Stimulated activated CD4-positive, alpha-beta T cell treated with anti-CD3 and anti-CD28 coated beads, Interleukin-1b, Interleukin-23, amount 100 ng/mL, for 1 hour (primary cell): ENCODE measurements at places on chromosomes 2 and 18.

DNA sequence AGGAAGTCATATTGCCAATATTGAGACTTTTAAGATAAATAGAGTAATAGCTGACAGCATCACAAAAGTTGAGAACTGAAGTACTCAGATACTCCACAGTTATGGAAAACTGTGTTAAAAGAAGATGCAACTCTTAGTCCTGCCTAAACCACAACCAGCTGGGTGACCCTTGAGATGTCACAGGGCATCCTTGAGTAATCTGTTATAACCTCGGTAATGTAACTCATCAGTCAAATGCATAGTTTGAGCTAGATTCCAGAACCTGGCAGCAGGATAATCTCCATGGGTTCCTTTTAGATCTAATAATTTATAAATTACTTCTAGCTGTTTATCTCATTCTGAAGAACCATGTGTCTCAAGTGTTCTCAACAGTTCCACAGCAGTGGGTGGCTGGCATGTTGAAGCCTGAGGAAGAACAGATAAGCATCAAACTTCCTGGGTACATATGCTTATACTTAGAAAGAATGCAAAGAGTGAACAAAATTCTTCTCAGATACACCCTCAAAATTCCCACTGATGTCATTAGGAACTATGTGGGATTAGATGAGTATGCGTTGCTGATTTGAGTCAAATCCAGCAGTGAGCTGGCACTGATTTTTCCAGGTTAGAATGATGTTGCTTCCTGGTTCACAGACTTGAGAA, 304.1 kb upstream of the ERBB4 start:
- no peak for DNase-seq

- DNase-seq = no peak
Observed at GRCh38 chr2:104849618-104850141, 4.2 kb upstream of the POU3F3 start.

DNA sequence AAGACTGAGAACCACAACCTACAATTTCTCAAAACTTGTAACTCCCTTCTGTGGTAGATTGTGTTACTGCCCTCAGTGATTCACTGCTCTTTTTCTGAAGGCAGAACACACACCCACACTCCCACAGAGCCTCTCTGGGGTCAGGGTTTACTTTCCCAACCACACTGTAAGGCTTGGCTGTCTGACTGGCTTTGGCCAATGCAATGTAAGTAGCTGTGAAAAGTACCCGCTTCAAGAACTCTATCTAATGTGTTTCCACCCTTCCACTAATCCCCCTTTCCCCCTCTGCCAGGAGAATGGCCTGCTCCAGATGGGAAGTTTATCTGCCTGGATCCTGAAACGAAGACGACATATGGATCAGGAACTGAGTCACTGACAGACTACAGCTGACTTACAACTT, 222.7 kb downstream of the CDH2 start:
- no peak for DNase-seq

DNA sequence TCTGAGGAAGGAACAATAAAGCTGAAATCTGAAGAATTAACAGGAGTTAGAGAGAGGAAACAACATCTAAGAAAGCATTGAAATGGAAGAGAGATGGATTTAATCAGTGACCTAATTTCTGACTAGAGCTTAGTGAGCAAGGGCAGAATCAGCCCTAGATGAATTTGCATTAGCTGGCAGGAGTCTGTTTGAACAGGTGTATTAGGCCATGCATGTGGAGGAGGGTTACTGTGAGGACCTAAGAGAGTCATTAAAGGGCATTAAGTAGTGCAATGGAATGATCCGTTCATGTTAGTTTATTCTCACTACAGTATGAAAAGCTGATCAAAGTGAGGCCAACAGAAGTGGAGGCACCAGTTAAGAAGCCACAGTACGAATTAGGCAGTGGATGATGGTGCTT, 285.3 kb downstream of the GRB14 start:
- DNase-seq = no peak

- DNase-seq = no peak
Observed at GRCh38 chr18:58862356-58862755, 2.3 kb upstream of the ZNF532 start.

DNA sequence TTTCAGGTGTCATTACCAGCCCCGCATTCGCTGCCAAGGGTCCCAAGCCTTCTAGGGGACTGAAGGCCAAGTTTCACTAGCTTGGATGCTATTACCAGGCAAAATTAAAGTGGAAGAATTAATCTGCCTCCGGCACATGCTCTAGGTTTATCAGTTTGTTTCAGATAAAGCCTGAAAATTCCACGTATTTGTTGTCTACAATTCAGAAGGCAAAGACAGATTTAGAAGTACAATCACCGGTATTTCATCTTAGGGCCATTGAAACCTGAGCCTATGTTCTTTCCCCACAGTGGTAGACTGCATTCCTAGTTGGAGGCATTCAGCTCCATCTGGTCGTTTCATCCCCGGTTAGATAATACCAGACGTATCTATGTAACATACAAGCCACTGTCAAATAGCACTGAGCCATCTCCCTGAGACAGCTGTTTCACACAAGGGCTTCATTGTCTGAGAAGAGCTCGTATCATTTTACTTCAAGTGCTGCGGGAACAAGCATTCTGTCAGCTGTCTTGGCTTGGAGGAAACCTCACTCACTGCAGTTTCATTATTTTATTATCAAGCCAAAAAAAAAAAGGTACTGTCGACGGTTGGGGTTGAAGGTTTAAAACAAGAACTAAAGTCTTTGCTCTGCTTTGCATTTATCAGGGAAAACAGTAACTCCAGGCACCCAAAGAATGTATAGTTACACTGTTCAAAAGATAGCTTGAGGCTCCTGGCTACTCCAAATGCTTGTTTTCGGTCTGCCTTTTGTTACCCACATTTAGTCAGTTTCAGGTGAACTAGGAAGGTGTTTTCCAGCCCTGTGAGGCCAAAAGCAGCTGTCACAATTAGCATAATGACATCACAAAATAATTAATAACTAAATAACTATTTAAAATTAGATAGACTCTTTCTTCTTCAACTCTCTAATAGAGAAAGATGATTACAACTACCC, 76.7 kb downstream of the TGIF1 start:
- DNase-seq = no peak

GRCh38 chr2:158359846-158360245, 96.7 kb downstream of the CCDC148 start:
- no peak for DNase-seq

- DNase-seq = no peak
Observed at GRCh38 chr2:117832332-117832731, 17.8 kb downstream of the DDX18 start.

GRCh38 chr2:19797871-19798270, 103.9 kb downstream of the TTC32 start:
- DNase-seq = no peak

DNA sequence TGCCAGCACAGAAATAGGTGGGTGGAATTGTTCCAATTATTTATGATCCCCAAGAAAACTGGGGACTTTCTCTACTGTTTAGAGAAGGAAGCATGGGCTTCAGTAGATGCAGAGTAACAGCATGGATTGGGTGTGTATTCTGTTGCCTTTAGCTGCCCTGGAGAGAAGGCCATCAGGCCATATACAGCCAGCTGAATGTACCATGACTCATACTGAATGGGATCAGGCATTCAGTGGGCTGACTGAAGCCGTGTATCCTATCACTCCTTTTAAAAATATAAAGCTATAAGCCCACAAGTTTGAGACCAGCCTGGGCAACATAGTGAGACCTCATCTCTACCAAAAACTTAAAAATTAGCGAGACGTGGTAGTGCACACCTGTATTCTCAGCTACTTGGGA, 16.7 kb upstream of the PLEKHM3 start:
- DNase-seq = no peak

DNA sequence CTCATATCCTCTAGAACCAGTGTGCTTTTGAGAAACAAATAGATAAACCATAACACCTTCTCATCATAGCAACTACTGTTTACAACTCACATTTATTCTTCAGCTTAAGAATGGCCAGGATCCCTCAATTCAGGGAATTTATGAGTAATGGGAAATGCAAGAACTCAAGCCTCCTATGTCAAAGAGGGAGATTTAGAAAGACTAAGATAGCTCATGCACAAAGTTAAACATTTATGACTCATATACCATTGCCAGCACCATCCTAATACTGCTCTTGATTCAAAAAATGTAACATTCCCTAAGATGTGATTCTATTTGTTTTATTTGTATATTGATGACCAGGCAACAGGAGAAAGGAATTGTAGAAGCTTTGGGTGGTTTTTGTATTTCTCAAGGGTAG, 172.8 kb downstream of the CYP26B1 start:
- DNase-seq = no peak

- DNase-seq = no peak
Observed at GRCh38 chr2:71496156-71496770, 42.9 kb downstream of the DYSF start.

DNA sequence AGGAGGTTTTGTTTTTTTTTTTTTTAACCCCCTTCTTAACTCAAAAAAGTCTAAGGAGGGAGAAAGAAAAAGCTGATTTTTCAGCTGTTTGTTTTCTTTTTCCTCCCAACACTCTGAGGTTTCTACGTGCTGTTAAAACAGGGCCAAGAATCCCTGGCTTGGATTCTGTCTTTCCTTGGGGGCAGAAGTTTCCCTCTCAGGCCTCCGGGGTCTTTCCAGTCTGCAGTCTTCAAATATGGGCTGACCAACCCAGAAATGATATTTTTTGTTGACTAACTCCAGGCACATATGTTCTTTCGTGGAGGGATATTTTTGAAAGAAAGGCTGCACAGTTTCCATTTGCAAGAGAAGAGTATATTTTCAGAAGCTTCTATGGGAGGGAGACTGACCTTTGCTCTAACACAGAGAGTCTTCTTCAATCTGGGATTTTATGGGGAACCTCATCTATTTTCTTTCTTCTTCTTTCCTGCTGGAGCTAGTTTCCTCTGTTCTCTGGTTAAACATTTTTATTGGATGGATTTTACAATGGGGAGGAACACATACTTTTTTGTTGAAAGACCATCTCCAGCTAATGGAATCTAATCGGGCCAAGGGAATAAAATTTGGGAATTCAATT, 93.3 kb upstream of the SPRED2 start:
- DNase-seq = no peak

GRCh38 chr2:39778775-39779340, at the start of gene THUMPD2:
TSS of gene THUMPD2 (minus strand) at chr2:39779258. CDS start at chr2:39779239, 19 bp downstream.
- peak; percentile 32 for DNase-seq

- no peak for DNase-seq
Observed at GRCh38 chr2:125681576-125681975, 974.4 kb upstream of the GYPC start.

DNA sequence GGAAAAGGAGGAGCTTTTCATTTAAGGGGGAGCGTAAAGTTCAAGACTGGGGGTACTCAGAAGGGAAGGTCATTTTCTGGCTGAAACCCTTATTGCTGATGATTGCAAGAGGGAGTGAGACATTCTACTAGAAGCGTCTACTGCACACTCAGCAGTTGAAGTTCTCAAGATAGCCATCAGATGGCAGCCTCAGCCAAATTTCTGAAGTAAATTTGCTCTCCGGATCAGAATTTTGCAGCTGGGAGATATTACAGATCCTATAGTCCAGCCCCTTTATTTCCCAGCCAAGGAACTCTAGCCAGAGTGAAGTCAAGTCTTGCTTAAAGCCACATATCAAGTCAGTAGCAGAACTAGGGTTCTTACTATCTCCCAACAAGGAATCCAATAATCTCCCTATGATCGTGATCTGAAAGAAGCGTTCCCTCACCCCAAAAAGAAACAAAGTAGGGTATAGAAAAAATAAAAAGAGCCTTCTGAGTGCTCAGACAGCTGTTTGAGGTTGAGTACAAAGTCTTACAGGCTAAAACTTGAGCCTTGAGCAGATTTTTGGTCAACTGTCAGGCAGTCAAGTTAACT, 24.0 kb downstream of the RAX start:
- DNase-seq = no peak

- no peak for DNase-seq
Observed at GRCh38 chr2:43328832-43329231, 102.4 kb upstream of the ZFP36L2 start.

DNA sequence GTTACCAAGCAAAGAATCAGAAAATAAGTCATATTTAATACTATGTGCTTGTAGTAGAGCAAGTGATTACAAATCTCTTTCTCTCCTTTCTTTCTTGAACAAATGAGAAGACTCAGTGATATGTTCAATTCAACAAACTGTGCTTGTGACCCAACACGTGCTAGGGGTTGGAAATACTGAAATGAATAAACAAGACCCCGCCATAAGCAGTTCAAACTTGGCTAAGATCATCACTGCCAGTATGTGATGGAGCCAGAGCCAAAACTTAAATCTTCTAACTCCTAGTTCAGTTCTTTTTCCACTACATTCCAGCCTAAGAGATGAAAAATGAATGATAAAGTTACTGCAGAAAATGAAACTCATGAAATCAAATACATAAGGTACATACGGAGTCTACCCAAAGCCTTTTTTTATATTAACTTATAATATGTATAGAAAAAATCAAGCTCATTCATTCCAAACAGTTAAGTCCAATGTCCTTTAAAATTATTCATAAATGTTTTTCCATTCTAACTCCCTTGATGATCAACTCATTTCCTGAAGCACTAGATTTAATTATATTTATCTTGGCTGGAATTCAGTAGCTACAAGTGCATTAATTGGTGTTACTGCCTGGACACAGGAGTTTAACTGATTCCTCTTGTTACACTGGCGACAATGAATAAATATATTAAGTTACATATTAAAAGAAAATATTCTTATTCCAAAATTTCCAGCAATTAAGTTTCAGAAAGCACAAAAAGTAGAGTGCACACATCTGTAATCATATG, 36.0 kb downstream of the GALNT3 start:
- no peak for DNase-seq

DNA sequence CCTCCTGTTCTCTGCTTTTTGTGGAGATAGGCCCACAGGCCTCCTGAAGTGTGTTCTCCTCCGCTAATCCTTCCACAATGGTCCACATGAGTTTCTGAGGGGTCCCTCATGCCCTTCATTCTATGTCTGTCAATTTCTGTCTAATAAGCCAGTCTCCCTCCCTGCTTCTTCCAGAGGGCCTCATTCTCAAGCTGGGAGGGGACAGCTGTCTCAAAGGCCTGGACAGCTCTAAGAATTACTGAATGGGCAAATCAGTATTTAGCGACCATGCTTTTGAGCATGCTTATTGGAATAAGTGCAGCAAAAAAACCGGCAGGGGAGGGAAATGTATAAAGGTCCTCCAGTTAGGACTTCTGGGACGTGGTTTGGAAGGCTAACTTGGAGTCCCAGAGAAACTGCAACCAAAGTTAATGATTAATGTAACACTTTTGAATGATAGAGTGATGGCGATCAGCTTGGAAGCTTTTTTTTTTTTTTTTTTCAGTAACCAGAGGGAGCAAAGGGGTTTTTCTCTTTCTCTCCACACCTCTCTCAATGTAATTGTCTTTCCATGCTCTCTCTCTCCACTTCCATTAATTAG, 890.7 kb upstream of the POU3F3 start:
- DNase-seq = no peak

- DNase-seq = no peak
Observed at GRCh38 chr2:98459496-98460175, 15.0 kb downstream of the INPP4A start.
